ENCODE measurements at places on chromosomes 5 and 9. TPM values are rescaled to one million over a fixed set of nuclear protein-coding genes. Genes with fewer than 3 reads are reported as not detected.

DNA sequence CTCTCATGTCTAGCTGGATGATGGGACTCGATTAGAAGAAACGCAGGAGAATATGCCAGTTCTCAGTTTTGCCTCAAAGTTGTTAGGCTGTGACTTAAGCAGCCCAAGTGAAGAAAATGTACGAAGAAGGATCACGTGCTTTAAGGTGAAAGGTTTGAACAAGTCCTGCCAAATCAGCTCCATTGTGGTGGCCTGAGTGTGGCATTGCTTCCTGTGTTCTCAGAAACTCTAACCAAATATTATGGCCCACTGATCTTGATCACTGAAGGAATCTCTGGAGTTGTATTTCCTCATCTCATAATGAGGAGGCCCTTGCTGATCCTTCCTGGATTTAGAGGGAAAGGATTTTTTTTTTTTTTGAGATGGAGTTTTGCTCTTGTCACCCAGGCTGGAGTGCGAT, 44.0 kb downstream of the OTULIN start:
- H3K27me3 ChIP-seq: no peaks in the 10 kb centered on the region
- no peak for DNase-seq
- peaks cover 4% of the 10 kb centered on the region for H3K36me3 ChIP-seq
- H3K4me1 ChIP-seq: no peaks in the 10 kb centered on the region
- H3K27ac ChIP-seq: no peak overlapping the region

Gene ORM1
- 1.3 TPM for polyA plus RNA-seq

- H3K4me3 ChIP-seq: no peak overlapping the region
- H3K4me1 ChIP-seq: no peaks in the 10 kb centered on the region
- DNase-seq: no peak
Observed at GRCh38 chr5:153987301-153987700, 51.4 kb downstream of the FAM114A2 start.

DNA sequence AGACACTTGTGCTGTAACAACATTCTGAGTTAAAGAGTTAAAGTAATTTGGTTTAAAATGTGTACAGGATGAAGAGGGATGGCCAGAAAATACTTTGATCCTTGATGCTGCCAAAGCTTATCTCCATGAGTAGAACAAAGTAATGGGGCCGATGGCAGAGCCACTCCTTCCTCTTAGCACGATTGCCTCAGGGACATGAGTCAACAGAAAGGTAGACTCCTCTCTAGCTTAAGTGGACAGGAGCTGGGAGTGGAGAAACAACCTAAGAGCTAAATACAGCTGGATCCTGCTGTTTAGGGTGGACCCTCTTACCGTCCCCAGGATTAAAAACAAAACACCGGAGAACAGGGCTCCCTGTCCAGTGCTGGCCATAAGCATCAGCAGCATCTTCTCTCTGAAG, 267.3 kb downstream of the IRX1 start:
- no peaks in the 10 kb centered on the region for H3K36me3 ChIP-seq
- no peak overlapping the region for H3K27ac ChIP-seq
- no peak for DNase-seq
- H3K4me3 ChIP-seq: no peak overlapping the region
- H3K4me1 ChIP-seq: no peaks in the 10 kb centered on the region

Gene SYK
- polyA plus RNA-seq: 28.7 TPM

DNA sequence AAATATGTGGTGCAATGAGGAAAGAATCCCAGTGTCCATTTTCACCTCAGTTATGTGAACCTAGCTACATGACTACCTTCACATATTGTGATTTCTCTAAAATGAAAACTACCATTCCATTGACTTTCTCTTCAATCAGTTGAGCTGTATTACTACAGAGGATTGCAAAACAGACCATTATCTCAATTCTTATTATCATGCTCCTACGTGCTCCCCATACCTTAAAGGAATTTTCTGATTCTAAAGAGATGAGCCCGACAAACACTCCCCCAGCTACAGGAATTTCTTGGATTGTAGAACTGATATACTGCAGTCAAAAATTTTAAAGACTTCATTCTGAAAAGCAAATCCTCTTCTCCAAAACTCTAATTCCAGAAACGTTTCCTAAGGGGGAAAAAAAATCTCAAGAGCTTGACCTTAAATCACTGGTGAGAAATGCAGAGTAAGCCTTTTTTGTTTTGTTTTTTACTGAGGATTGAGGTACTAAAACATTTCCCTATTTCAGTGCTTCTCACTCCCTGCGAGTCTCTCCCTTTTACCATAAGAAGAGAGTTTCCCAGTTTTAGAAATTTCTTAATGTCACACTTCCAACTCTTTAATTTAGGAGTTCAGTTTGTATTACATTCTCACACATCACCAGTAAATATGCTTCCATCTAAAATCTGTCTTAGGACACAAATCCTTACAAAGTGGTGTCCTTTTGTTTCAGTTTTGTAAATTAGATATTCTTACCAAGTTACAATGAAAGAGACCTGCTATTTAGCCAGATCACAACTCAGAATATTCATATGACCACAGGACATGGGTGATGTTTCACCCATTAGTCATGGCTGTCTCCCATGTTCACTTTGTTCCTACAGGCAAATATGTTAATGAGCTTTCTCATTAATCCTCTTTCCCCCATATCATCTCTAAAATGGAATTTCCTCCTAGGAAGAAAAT, 203.8 kb downstream of the TSSK1B start:
- H3K27me3 ChIP-seq: no peaks in the 10 kb centered on the region
- no peak overlapping the region for H3K4me3 ChIP-seq
- DNase-seq: no peak
- no peaks in the 10 kb centered on the region for H3K4me1 ChIP-seq
- H3K27ac ChIP-seq: no peak overlapping the region
- no peaks in the 10 kb centered on the region for H3K36me3 ChIP-seq

Gene SIT1
- 5.9 TPM for polyA plus RNA-seq

GRCh38 chr5:102663749-102664530, 91.2 kb upstream of the PAM start:
- no peaks in the 10 kb centered on the region for H3K27me3 ChIP-seq
- no peaks in the 10 kb centered on the region for H3K36me3 ChIP-seq

DNA sequence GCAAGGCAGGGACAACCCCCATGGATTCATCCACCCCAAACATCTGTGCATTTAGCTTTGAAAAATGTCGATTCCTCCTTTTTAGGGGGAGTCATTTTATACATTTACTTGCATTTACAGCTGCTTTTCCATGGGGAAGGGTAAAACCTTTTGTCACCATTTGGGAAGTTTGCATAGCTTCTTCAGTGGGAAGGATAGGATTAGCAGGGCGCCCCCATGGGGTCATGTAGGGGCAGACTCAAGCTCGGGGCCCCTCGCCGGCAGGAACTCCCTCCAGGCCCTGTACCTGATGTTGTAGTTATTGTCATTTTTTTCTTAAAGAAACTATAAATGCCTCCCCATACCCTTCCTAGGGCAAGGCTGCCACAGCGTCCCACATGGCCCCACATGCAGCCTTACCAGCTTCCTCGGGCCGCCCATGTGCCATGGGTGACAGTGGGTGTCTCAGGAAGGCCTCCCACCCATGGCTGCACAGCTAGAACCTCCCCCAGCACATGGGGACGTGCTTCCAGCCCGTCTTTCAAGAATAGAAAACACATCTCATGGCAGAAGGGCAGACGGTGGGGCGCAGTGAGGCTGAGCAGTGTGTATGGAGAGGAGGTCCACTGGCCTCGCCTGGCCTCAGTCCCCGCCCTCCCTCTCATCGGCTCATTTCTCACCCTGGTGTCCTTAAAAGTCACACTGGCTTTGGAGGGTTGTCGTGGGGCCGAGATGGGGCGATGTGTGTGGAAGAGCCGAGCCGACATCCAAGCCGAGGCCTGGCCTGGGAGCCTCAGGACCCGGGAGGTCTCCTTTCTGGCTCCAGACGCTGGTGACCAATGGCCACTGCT, 76.1 kb upstream of the OTULINL start:
- H3K4me3 ChIP-seq: no peak overlapping the region
- no peak for DNase-seq
- H3K4me1 ChIP-seq: no peaks in the 10 kb centered on the region
- H3K27me3 ChIP-seq: no peaks in the 10 kb centered on the region

Gene SLC34A3
- 0.21 TPM for polyA plus RNA-seq

- H3K27me3 ChIP-seq: no peaks in the 10 kb centered on the region
- H3K36me3 ChIP-seq: peaks cover 34% of the 10 kb centered on the region
- no peaks in the 10 kb centered on the region for H3K4me1 ChIP-seq
Observed at GRCh38 chr5:134575316-134575715, 49.8 kb downstream of the JADE2 start.

- H3K36me3 ChIP-seq: no peaks in the 10 kb centered on the region
- H3K27ac ChIP-seq: no peak overlapping the region
- H3K4me1 ChIP-seq: no peaks in the 10 kb centered on the region
- no peaks in the 10 kb centered on the region for H3K27me3 ChIP-seq
- H3K4me3 ChIP-seq: no peak overlapping the region
Observed at GRCh38 chr9:85024374-85024773, 354.8 kb downstream of the NTRK2 start.

DNA sequence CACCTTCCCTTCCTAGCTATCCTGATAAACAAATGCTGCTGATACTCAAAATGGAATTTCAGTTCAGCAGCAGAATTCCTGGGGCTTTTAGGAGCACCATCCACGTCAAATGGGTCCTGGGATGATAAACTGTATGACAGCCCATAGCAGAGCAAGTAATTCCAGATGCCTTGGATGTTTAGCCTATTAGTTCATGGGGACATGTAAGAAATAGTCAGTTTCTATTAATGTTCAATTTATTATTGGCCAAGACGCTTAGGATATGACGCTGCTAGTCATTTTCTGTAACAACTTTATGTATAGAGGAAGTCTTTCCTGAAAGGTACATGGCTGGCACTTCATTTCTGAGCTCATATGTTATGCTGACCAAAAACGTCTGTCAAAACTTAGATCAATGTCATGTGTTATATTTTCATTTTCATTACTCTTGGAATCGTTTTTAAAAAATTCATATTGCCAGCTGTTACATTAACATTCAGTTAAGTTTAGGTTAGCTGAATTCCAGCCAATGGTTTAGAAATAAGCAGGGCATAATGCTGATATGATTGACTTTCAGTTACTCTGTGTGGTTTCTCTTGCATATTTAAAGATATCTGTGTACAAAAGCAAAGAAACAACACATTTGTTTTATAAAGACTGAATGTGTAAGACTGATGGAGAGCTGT, 243.8 kb downstream of the CSNK1G3 start:
- no peaks in the 10 kb centered on the region for H3K36me3 ChIP-seq
- no peaks in the 10 kb centered on the region for H3K27me3 ChIP-seq
- DNase-seq: no peak
- H3K27ac ChIP-seq: no peak overlapping the region
- H3K4me1 ChIP-seq: no peaks in the 10 kb centered on the region

Gene LMX1B
- not detected for polyA plus RNA-seq

DNA sequence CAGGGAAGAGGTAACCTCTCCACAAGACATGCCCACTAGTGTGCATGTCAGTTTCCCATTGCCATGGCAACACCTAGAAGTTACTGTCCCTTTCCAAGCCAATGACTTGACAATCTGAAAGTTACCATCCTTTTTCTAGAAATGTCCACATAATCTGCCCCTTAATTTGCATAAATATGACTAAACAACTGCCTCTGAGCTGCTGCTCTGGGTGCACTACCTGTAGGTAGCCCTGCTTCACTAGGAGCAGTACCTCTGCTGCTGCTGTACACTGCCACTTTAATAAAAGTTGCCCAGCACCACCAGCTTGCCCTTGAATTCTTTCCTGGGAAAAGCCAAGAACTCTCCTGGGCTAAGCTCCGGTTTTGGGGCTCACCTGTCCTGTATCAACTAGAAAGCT, 392.4 kb downstream of the NTRK2 start:
- H3K27me3 ChIP-seq: no peaks in the 10 kb centered on the region
- no peaks in the 10 kb centered on the region for H3K4me1 ChIP-seq
- no peak for DNase-seq
- no peak overlapping the region for H3K27ac ChIP-seq

Gene C9
- polyA plus RNA-seq: 0.06 TPM

Gene FBXW2
- 17.7 TPM for polyA plus RNA-seq

DNA sequence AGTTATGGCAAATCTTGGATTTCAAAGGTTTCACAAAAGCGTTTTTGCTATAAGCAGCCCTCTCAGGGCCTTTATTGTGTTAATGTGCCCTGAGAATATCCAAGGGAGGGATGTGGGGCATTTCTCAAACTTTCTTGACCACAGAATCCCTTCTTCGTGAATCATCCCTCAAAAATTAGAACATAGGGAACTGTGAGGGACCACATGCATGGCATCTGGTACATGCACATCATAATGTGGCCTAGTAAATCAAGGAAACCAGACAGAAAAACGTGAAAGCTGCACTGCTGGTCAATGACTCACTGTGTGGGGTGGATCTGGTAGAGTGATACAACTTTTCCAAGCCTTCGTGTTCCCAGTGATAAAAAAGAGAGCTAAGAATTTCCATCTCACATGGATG, 22.4 kb downstream of the DDX31 start:
- no peaks in the 10 kb centered on the region for H3K4me1 ChIP-seq
- DNase-seq: no peak
- H3K4me3 ChIP-seq: no peak overlapping the region
- peaks cover 46% of the 10 kb centered on the region for H3K36me3 ChIP-seq

Gene PCDHA9
- polyA plus RNA-seq: 0.01 TPM

- H3K27me3 ChIP-seq: no peaks in the 10 kb centered on the region
- H3K36me3 ChIP-seq: no peaks in the 10 kb centered on the region
- no peak overlapping the region for H3K4me3 ChIP-seq
- no peaks in the 10 kb centered on the region for H3K4me1 ChIP-seq
- DNase-seq: no peak
- H3K27ac ChIP-seq: no peak overlapping the region
Observed at GRCh38 chr5:103036601-103037000, 83.3 kb downstream of the GIN1 start.

GRCh38 chr9:35847792-35848572, 19.0 kb downstream of the TMEM8B start:
- DNase-seq: no peak
- H3K27ac ChIP-seq: peak overlapping the region; percentile 65
- no peaks in the 10 kb centered on the region for H3K36me3 ChIP-seq
- H3K4me1 ChIP-seq: peaks cover 9% of the 10 kb centered on the region
- H3K27me3 ChIP-seq: no peaks in the 10 kb centered on the region
- H3K4me3 ChIP-seq: no peak overlapping the region

DNA sequence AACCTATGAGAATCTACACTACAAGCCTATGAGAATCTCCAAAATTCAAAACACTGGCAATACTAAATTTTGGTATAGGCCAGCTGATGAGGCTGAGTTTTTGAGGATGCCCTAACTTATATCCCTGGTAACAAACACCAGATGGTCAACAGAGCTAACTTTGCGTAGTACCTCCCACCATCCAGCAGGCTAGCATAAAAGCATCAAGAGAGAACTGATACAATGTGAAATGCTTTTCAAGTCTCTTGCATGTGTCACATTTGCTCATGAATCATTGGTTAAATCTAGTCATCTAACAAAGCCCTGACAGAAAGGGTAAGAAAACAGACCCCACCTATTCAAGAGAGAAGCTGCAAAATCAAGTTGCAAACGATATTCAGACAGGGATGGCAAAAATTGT, 1609.7 kb upstream of the CDH9 start:
- DNase-seq: no peak
- no peaks in the 10 kb centered on the region for H3K36me3 ChIP-seq

Gene CAPSL
- not detected for polyA plus RNA-seq
